ENCODE measurements at places on chromosomes 5 and 9.
A peak's percentile ranks its signal among the peaks of the same experiment; 100 is the strongest.

DNA sequence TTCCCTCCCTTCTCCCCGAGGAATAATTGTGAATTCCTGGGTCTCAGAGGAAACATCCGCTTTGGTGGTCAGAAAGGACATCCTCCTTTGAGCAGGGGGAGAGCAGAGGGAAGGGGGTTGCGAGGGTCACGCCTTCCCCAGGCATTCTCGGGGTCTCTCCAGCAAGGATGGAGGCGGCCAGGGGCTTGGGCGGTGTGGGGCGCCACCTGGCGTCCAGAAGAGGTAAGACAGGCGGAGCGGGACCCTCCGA, 129.1 kb downstream of the KCNIP1 start:
- no peak for DNase-seq

GRCh38 chr5:66908230-66908629, 288.4 kb downstream of the CD180 start:
- DNase-seq, result no peak

- no peak for DNase-seq
Observed at GRCh38 chr9:20506099-20506900, 116.0 kb downstream of the MLLT3 start.

DNA sequence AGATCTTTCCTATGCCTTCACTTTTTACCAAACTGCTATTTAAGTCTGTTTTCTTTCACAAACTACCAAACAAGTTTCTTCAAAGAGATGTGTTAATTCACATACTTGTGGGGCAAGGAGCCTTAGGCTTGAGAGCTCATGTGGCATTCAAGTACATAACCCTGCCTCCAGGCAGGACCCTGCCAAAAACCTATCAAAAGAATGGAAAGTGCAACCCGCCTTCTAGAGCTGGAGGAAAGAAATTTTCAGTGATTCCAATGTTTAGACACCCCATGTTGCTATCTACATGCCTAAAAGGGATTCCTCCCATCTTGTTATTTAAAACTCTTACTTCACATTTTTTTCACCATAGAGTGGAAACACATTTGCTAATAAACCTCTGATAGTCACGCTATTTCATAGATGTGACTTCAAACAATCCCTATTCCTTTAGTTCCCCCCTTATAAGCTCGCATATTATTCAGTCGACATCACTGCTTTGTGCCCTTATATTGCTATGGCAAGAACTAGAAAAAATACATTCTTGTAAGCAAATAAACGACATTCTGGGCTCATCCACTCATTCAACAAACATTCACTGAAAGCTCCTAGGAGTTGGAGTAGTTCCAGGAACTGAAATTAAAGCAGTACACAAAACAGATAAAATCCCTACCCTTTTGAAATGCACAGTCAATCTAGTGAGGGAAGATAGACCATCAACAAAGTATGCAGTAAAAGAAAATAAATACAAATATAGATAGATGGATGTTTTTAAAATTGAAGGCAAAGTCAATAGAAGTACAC, 518.1 kb downstream of the ELAVL2 start:
- peak; percentile 27 for DNase-seq

DNA sequence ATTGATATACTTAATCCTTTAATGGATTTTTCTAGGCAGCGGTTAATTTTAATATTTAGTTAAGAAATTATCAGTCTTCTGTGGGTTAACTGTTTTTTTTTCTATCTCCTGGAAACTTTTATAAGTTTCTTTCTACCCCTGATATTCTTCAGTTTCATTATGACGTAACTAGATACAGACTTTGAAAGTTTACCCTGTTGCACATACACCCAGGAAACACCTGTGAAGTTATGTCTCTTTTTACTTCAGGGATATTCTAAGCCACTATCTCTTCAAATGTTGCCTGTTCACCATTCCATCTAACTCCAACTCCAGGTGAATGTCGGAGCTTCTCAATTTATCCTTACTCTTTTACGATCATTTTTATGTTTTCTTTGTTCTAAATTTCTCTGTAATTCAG, 329.0 kb downstream of the ICE1 start:
- no peak for DNase-seq

GRCh38 chr5:111472579-111472978, 39.8 kb downstream of the STARD4 start:
- DNase-seq, result no peak

GRCh38 chr9:92716557-92716956, 46.6 kb upstream of the IPPK start:
- DNase-seq, result peak; percentile 21

DNA sequence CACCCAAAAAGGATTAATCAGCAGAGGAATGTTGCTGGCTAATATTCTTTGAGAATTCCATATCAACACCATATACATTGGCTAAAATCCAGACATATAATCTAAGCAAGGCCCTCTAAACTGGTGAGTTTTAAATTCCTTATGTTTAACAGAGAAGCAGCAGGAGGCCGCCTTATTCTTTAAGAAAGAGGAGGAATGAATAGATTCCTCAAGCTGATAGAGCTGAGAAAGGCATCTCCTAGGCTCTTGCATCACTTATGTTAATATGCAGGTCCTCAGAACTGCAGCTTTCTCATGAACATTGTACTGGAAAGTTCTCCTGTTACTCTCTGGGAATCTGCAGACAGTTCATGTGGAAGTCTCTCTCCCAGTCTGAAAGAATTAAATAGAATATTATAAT, 20.1 kb upstream of the SMARCA2 start:
- no peak for DNase-seq

DNA sequence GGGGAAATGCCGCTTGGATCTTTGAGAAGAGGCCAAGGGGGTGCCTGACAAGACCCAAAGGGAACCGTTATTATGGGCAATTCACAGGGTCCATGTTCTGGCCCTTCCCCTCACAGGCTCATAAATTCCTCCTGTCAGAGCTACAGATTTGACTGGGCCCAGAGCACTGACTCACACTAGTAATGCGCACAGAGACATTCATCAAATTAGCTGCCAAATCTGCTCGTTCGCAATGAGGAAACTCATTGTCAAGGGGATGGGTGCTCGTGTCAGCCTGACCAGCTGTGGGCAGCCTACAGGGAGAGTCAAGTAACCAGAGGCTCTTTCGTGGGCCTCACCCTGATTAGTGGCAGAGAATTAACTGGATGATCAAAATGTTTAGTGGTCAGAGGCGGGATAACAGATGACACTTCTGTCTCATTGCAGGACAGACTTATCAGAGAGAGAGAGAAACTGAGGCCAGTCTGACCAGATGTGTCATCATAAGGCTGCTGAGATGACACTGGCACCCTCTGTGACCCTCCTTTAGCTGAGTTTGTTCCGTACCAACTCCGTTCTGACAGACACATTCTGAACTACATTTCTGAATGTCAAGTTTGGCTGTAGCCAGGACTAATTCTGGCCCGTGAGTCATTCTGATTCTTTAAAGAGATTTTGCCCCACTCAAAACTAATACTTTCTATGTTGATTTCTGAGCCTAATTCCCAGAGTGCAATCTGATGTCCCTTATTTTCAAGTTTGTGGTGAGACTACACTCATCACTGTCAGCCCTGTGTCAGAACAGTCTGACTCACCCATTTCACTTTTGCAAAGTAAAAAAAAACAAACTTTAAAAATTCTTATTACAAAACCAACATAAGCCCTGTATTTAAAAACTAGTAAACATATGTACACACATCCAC, 377.1 kb downstream of the ACTL7B start:
- DNase-seq, result peak; percentile 94

GRCh38 chr9:87882627-87883026, at the start of gene SPATA31E1:
Gene SPATA31E1, plus strand, starts transcription at chr9:87882877. Its CDS starts 15 bp downstream, at chr9:87882892.
- no peak for DNase-seq

GRCh38 chr5:73558950-73559349, 6.5 kb downstream of the ANKRA2 start:
- DNase-seq, result peak; percentile 14

- peak; percentile 98 for DNase-seq
Observed at GRCh38 chr9:36148311-36149051, 11.9 kb downstream of the GLIPR2 start.

DNA sequence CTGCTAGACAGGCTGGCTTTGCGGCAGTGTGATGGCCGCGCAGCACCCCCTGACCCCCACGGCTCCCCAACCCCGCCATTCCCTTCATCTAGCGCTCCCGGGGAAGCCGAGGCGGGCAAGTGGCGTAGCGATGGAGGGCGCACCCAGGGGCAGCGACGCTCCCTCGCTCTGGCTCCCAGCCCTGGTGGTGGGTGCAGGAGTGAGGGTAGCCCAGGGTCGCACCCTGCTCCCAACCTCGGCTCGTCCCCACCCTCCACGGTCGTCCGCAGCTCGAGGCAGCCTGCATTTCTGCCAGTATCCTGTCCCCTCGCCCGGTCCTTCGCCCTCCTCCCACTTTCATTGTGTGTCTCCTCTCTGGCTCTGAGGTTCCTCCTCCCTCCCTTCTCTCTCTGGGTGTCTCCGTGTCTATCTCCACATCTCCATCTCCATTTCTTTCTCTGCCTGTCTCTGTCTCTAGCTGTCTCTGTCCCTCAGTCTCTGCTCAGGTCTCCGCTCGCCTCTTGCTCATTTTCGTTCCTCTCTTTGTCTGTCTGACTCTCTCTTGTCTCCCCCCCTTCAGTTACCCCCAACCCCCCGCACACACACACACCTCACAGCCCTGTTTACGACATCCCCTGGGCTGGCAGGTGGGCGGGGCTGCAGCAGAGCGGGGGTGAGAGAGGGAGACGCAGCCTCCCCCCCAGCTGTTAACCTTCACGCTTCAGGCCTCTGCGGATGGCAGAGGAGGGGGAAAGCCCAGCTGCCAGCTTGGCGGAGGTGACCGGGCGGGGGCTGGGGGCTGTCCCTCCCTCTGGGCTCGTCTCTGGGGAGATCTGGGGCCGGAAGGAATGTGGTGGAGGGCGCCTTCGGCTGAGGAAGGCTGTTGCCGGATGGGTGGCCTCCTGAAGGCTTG, 48.7 kb upstream of the PSD2 start:
- DNase-seq, result no peak

DNA sequence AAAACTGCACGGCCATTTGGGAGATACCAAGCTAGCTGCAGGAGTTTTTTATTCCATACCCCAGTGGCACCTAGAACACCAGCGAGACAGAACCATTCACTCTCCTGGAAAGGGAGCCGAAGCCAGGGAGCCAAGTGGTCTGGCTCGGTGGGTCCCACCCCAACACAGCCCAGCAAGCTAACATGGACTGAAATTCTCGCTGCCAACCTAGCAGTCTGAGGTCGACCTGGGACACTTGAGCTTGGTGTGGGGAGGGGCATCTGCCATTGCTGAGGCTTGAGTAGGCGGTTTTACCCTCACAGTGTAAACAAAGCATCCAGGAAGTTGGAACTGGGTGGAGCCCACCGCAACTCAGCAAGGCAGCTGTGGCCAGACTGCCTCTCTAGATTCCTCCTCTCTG, 108.9 kb upstream of the CHD1 start:
- DNase-seq, result peak; percentile 5

DNA sequence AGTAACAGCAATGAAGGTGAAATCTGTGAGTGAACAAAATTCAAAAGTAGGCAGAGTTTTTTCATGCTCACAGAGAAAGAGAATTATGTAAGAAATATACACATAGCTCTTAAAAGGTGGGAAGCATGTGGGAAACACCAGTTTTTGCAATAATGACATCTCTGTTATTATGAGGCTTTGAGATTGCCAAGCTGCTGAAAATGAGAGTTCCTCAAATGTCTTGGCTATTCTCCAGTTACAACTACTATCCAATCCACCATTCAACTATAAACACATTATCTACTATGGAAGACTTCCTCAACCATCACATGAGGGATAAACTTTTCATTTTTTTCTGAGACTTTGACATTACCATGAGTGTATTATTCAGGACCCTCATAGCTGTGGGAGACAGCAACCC, 420.8 kb upstream of the ACTBL2 start:
- no peak for DNase-seq

DNA sequence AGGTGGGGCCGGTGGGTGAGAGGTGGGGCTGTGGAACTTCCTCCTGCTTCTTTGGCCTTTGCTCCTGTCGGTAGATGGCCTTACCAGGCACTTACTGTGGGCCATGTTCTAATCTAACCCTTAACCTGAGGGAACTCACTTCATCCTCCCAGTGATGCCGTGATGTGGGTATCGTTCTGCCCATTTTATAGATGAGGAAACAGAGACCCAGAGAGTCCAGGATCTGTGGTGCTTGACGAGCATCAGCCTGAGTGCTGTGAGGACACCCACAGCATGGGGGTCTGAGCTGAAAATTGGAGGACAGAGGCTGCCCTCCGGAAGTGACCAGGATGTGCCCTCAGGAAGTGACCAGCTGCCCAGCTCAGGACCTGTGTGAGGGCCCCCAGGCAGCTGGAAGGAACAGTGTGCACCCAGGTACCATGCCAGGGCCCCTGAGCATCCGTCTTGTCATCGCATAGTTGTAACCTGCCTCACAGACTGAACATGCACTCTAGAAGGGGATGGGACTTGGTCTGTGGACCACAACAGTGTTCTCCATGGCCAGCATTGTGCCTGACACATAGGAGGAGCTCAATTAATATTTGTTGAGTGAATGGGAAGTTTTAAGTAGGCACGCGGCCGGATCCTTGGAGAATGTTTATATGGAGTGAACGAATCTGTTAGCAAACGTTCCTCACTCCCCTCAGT, 8.5 kb downstream of the NEK6 start:
- DNase-seq, result no peak

DNA sequence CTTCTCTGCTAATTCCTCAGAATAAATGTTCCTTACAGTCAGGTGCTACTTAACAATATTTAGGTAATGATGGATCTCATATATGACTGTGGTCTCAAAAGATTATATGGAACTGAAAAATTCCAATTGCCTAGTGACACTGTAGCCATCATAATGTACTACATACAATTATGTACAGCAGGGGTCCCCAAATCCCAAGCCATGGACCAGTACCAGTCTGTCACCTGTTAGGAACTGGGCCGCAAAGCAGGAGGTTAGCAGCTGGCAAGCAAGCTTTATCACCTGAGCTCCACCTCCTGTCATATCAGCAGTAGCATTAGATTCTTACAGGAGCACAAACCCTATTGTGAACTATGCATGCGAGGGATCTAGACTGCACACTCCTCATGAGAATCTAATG, 69.6 kb downstream of the NR2F1-AS1 start:
- DNase-seq, result no peak

DNA sequence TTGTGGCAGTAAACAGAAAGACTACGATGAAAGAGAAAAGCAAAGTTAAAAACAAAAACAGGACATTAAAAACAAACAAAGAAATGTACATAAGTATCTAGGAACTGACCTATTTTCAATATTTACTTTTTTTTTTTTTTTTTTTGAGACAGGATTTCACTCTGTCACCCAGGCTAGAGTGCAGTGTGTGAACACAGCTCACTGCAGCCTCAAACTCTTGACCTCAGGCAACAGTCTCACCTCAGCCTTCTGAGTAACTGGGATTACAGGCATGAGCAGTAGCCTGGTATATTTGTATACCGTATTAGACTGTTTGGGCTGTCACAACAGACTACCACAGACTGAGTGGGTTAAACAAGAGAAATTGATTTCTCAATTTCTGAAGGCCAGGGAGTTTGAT, 1189.1 kb downstream of the CDH9 start:
- no peak for DNase-seq

- no peak for DNase-seq
Observed at GRCh38 chr9:115766370-115766955, 387.1 kb upstream of the PAPPA start.

DNA sequence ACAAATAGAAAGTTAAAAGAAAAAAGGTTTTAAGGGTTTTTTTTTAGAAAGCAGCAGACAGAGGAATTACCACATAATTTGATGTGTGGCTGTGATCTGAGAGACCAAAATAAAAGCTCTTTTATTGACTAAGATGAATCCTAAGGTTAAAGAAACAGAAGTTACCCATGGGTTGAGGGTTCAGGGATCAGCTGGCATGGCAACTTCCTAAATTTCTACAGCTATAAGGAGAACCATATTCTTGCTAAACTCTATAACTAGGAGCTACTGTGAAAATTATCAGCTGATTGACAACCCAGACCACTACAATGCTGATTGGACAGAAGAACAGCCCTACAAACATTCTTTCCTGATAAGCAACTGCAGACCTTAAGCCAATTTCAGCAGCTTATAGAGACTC, 40.2 kb downstream of the TMEM215 start:
- DNase-seq, result no peak

All from amniotic epithelial cell (primary cell).